ENCODE measurements at places on chromosomes 3 and 15.

GRCh38 chr3:47910233-47910632, 106.0 kb downstream of the MAP4 start:
- DNase-seq: no peak

GRCh38 chr3:50609071-50609762, 2.4 kb downstream of the CISH start:
- DNase-seq: peak; percentile 34

DNA sequence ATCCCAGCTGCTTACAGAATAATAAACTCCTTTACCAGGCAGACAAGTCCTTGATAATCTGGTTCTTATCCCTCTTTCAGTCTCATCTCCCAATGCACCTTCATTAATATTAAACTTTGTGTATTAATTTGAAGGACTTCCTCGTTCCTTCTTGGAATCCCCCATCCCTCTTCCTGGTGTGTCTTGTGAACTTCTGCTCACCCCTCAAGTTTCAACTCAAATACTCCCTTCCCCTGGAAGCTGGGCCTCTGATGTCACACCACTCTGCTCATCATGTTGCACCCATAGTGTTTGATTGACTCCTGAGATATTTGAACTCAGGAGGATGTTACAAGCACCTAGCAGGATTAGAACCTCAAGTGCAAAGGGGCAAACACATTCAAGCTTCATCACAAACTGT, 3.3 kb upstream of the STT3B start:
- no peak for DNase-seq

- DNase-seq: no peak
Measured at GRCh38 chr3:192068464-192069254, 607.7 kb downstream of the PYDC2 start.

GRCh38 chr3:46986055-46986730, 6.7 kb downstream of the NBEAL2 start:
- peak; percentile 15 for DNase-seq

DNA sequence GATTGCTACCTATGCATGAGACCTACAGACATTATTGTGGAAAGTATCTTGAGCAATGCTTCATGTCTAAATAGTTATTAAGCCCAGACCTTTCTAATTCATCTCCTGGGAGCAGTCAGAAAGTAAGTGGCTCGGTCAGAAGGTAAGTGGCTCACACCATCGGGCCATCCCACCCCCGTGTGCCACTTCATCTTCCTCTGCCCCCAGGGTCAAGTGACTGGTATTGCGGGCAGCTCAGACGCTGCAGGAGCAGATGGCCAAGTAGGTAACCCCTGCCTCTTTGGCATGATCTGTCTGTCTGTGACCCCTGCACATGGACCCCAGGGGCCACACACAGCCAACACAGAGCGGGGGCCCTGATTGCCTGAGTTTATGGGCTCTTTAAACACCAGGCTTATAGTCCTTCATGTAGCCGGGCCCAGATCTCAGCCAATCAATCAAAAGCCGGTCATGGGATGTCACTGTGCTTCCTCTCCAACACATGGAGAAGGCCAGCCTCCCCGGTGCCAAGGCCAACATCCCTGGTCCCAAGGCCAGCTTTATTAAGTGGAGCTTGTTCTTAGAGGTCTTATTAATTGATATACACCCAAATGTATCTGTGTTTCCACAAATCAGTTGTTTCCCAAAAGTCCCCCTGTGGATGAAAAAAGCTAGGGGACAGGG, 42.9 kb downstream of the LARP6 start:
- DNase-seq: no peak
